ENCODE measurements at places on chromosomes 7 and 10.

DNA sequence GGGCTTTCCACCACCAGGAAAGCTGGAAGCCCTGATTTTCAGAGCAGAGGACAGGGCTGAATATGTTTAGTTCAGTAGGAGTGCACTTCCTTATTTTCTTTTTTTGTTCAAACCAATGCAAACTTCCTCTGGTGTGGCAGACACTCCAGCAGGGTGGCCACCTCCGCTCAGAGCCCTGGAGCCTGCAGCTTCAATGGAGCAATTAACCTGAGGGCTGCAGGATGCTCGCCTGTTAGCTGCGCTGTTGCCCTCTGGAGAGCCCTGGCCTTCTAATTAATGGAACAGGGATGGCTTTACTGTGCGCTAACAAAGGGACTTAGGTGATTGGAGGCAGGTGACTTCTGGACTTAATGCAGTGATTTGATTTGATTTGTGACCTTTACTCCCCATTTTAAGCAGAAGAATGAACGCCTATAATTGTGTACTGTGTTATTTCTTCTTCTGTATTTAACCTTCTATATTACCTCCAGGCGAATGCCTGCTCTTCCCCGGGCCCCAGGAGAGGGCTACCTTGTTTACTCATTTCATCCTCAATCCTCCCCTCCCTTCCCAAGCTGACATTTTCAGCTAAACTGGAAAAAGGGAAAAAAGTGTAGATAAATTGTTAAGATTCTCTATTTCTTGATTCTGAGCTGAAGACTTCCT lies 123.0 kb upstream of the CTBP2 start:
- DNase-seq: no peak

- no peak for DNase-seq
These were observed 15.3 kb downstream of the EPHB6 start for GRCh38 chr7:142870147-142870559.

GRCh38 chr10:104928734-104929133 lies 287.6 kb downstream of the SORCS3 start:
- DNase-seq: no peak

DNA sequence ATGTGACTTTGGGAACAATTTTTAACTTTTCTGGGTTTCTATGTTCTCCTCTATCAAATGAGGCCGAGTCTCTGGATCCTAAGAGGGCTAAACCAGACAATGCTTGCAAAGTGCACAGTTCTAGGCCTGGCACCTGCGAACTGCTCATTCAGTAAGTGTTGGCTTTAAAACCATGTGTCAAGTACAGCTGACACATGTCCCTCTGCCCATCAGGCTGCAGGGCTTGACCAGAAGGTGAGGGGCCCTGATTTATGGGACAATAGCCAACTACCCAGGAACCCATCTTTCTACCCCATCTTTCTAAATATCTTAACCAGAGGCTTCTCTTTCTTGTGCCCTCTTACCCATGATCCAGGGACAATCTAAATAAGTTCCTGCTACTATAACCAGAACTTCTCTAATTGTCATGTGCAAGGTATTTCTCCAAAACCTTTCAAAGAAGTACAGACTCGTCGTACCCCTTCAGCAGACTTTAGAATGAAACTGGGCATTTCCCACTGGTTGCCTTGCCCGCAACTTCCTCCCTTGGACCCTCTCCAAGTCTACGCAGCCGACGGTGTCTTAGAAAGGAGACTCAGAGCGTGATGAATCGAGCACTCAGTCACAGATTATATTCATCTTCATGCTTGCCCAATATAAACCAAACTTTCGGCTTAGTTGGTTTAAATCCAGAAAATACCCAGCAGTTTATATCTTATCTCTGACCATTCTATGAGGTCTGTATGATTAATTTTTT lies 69.8 kb upstream of the STEAP1B start:
- no peak for DNase-seq

GRCh38 chr7:150969475-150969874 lies 8.6 kb downstream of the KCNH2 start:
- DNase-seq: peak; percentile 78

DNA sequence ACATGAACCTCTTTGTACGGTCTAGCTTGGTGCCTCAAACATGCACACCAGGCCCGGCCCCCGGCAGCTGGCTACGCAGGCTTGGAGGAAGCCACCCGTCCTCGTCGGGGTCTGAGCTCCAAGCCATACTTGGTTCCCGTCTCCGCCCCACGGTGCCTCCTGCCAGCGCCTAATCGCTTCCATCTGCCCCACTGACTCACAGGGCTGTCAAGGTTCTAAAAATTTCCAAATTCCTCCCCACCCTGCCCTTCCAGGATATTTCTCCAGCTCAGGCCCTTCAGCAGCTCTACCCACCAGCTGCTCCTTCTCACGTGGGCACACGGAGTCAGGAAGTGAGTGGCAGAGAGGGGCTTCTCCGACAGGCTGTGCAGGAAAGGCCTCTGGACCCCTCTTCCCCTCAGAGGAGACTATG lies 38.8 kb downstream of the TMEM270 start:
- no peak for DNase-seq

DNA sequence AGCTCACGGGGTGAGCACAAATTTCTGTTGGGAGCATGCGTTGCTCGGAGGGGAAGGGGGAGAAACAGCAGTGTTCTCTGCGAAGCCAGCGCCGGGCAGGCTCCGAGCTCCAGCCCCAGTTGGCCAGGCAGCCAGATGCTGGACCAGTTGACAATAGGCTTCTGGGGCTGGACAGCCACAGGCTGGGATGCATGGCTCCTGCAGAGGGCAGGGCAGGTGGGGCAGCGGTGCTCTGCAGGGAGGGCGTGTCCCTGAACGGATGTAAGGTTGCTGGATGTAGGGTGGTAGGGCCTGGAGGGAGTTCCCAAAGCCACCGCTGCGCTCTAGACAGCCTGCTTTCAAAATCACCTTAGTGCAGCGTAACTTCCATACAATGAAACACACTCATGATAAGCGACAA lies 574.9 kb downstream of the GLRX3 start:
- no peak for DNase-seq

DNA sequence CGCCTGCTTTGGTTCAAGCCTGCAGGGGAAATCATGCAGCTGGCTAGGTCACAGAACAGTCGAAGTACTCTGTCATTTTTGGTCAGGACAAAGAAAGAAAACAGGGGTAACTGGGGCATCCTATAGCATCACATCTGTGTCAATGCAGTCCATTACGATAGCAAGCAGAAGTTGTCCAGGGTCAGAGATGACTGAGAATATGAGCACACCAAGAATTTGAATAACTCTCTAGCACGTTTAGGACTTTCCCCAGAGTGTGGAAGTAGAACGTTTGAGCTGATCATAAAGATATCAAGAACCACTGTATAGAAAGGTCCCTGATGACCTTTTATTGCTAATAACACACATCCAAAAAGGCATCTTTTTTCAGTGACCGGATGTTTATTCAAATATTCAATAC lies 12.7 kb upstream of the HECW1 start:
- DNase-seq: no peak

GRCh38 chr7:21642422-21642821 lies 99.6 kb downstream of the DNAH11 start:
- DNase-seq: no peak

DNA sequence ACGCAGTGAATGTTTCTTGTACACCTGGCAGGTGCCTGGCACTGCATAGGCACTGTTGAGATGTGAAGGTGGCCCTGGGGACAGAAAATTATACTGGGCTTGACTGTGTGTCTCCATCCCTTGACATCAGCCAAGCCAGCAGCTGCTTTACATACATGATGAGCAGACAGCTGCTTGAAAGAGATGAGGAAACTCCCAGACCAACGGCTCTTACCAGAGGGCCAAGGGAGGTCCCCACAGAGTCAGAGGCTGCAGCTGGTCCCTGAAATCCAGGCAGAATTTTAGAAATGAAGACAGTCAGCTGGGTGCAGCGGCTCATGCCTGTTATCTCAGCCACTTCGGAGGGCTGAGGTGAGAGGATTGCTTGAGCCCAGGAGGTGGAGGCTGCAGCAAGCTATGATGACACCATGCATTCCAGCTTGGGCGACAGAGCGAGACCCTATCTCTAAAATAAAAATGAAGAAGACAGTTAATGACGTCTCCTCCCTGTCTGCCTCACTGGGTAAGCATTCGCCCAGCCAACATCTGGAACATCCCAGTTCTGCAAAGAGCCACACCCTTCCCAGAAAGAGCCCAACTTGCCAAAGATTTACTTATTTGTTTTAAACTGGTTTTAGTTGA lies 17.6 kb downstream of the LIMK1 start:
- DNase-seq: no peak

GRCh38 chr7:12674861-12675260 lies 12.6 kb upstream of the ARL4A start:
- peak; percentile 14 for DNase-seq

DNA sequence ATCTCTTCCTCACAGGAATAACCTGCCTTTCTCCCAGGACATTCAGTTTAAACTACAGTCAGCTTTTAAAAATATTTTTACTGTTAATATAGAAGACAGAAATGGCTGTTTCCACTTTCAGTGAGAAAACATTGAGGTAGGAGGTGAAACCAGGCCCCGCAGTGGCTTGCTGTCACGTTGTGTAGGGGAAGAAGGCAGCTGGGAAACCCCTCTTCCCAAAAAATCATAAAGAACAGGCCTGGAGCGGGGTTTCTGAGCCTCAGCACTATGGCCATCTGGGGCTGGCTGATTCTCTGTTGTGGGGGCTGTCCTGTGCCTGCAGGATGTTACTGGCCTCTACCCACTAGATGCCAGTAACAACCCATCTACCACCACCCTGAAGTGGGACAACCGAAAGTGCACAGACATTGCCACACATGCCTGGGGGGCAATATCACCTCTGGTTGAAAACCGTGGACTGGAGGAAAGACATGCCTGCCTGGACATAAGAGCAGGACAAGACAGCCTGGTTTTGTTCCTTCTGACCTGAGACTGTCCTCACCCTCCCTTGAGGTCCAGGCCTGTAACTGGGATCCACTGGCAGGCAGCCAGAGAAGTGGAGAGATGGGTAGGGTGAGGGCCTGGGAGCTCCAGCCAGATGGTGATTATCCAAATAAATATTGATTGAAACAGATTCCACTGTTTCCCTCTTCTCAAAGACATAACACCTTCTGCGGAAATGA lies 43.9 kb downstream of the KCNH2 start:
- DNase-seq: peak; percentile 45

GRCh38 chr7:85336086-85336485 lies 149.2 kb upstream of the SEMA3D start:
- no peak for DNase-seq

DNA sequence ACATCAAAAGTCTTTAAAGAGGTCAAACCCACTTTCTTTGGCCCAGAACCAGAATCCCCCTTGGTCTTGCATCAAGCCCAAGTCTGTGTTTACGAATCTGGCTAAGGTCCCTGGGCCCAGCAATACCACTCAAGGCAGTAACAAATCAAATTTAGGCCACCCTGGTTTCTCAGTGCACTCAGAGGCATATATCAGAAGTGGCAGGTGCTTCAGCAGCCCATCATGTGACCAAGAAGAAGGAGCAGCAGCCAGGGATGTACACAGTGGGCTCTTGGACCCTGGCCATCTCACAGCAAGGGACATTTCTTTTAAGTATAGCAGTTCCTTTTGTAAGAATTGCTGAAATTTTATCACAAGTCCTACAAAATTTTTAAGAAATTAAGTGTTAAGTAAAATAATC lies 7.3 kb upstream of the SLC25A13 start:
- peak; percentile 70 for DNase-seq
